Substantia nigra (tissue), 51 donors: ENCODE measurements at places on chromosomes 12 and 14.

DNA sequence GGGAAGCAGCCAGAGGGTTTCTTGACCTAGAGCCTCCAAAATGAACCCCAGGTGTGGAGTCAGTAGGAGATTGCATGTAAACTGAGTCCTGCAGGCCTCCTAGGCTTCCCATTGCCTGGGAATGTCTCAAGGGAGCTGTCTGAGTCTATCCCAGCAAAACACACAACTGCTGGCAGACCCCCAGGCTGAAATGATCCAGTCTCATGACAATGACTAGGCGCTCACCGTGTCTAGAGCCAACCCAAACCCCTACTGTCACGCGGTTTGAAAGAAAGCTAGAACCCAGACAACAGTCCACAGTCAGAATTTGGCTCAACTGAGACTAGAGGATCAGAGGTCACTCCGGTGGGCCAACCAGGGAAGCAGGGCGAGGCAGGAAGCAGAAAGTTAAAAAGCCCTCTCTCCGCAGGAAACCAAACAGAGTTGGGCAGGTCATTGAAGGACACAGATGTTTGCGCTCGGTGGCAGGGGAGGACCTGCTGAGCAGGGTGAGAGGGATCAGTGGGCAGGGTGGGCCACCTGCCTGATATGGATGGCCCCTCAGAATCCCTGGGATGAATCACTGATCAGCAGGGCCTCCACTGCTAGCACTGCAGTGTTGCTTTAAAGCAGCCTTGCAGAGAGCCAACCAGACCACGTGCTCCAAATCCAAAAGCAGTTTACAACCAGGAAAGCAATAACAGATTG is 23.8 kb downstream of the ACTN1 start:
- no peak for DNase-seq

- peak; percentile 53 for DNase-seq
These were observed 58.7 kb downstream of the SSH1 start for GRCh38 chr12:108798551-108799221.

GRCh38 chr14:22505309-22505696 is 83.7 kb downstream of the DAD1 start:
- DNase-seq = no peak

DNA sequence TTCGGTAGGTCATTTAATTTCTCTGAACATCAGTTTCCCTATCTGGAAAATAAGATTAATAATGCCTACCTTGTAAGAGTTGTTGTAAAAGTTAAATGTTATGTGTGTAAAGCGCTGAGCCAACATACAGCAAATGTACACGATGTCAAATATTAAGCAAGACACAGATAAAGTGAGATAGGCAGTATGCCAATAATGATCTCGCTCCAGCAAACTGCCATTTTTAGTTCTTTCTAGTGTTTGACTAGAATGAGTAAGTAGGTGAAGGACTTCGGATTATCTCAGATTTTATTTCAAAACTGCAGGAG is 840 bp downstream of the DHRS7 start:
- DNase-seq = no peak

DNA sequence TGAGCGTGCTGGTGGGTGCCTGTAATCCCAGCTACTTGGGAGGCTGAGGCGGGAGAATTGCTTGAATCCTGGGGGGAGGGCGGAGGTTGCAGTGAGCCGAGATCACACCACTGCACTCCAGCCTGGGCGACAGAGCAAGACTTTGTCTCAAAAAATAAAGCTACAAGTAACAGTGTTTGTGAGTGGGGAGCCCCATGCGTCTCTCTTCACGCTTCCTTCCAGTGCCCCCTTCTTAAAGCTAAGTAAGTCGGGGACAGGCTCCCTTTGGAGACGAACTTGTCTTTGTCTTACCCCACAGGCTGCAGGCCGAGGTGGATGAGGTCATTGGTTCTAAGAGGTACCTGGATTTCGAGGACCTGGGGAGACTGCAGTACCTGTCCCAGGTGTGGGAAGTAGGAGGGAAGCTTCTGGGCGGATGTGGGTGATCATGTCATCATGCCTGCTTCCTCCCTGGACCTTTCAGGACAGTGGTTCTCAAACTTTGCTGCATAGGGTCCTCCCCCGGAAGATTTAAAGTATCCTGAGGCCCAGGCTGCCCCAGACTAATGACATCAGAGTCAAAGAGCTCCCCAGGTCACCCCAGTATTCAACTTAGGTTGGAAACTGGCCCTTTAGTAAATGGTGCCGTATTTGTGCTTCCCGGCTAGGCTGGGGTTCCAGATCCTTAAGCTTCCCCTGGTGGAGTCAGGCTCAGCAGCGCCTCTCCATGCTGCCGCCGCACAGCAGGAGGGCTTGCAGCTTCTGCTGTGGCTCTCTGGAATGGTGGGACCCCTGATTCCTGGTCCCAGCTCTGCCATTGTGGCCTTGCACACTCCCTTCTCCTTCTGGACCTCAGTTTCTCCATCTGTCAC is 37.1 kb downstream of the CYP46A1 start:
- DNase-seq = no peak

DNA sequence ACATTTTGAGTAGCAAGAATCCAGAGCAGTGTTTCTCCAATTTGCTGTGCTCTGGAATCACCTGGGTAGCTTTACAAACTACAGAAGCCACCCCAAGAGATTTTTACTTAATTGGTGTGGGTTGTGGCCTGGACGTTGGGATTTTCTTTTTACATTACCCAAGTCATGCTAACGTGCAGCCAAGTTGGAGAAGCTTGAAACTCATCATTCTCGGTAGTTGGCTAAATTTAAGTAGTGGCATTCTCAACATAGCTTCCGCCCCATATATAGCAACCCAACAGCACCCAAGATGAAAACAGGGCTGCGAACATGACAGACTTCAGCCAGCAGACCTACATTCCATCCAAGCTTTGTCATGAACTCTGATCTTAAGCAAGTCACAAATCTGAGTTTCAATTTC is 25.0 kb downstream of the DAD1 start:
- DNase-seq = no peak

DNA sequence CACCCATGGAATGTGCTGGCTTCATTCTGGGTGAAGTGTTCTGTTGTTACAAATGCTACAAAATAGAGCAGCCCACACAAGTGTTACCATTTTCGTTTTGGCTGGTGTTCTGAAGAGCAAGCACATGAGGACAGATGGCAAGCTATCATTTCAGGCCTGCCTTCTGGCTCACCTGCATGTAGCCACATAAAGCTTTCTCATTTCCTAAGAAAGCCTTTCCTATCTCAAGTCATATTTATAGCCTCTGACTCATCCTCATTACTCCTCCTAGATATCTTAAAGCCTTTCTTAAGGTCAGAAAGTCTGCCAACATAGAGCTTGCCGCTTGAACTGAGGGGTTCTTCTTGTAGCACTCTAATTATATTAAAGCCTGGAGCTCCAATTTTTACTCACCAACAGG is 89.0 kb downstream of the PTPRR start:
- no peak for DNase-seq

GRCh38 chr12:92038476-92038875 is 107.2 kb downstream of the BTG1 start:
- DNase-seq = no peak

DNA sequence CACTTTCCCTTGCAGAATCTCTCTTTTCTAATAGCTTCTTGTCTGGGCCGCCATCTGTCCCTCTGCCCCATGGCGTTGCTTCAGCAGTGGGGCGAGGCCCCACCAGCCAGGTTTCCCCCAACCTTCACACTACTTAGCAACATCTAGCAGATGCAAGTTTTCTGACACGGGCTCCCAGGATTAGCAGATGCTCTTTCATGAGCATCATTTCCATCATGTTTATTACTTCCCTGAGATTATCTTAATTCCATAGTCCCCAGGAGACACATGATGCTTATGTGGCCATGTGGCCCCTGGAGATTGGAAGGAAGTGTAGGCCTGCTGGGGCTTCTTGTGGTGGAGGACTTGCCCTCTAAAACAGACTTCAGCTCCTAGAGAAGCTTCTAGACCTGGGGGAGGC is 102.0 kb upstream of the MYL2 start:
- no peak for DNase-seq

GRCh38 chr12:3380200-3381043 is 110.6 kb upstream of the PRMT8 start:
- DNase-seq = no peak

DNA sequence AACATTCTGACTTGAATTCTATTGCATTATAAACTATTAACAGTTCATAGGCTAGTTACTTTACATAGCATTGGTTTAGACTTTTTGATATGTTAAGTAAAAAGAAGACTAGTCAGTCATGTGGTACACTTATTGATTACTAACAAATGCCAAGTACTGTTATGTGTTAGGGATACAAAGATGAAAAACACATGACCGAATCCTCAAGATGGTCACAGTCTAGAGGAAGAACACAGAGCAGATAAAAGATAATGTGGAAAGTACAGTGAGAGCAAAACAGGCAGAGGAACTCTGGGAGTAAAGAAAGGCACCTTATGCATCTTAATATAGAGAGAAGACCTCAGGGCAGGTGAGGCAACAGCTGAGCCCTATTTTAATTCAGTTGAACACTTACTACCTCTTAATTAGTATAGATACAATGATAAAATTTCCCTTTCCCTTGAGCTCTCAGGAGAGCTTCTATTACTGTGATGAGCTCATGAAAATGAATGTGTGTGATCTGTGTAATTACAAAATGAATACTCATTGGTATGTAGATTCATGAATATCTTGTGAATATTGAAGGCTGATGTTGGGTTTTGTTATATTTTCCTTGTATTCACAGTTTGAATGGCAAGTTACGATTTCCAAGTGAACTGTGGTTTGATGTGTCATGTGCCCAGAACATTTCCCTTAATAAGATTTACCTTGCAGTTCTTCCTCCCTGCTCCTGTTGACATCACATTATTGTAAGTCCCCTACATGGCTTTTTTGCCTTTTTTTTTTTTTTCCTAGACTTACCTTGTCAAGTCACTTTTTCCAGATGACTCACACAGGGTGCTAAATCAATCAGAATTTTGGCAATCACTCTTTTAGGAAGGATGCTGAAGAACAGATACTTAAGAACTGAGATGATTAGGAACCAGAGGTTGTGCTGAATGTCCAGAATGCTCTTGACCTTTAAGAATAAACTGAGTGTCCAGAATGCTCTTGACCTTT is 29.5 kb upstream of the MSRB3 start:
- no peak for DNase-seq

DNA sequence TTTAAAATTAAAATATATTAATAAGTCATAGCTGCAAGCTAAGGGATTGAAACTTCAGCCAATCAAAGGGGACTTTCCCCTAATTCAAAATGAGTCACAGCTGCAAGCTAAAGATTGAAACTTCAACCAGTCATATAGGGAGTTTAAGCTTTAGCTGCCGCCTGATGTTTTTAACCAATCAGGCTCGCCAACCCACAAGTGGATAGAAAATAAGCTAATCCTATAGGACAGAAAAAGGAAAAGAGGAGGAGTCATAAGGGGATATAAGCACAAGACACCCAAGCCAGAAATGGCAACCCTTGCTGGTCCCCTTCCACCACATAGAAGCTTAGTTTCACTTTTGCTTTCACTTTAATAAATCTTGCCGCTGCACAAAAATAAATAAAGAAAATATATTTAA is 1154.6 kb downstream of the GALC start:
- DNase-seq = no peak

- no peak for DNase-seq
These were observed 493.9 kb upstream of the TBX3 start for GRCh38 chr12:115177899-115178298.

GRCh38 chr12:68804657-68805591 is 3.1 kb upstream of the MDM2 start:
- no peak for DNase-seq

- DNase-seq = peak; percentile 92
These were observed at the start of the genes DMAC2L and L2HGDH for GRCh38 chr14:50311972-50312733. TSS of gene DMAC2L (plus strand) at chr14:50312324. CDS start at chr14:50321488, 9,164 bp downstream. TSS of gene L2HGDH (minus strand) at chr14:50312229. CDS start at chr14:50312150, 79 bp downstream.

DNA sequence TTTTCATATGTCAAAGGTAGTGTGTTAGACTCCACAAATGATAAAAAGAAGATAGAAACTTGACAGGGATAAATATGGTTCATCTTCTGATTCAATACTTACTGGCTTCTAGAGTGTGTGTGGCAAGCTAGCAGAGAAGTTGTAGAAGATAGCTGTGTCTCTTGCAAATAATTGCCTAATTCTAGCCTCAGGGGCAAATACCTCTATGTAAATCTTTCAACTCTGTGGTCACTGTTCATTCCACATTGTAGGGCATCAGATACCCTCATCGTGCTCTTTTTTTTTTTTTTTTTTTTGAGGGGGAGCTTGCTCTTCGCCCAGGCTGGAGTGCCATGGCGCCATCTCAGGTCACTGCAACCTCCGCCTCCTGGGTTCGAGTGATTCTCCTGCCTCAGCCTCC is 1.7 kb downstream of the OLR1 start:
- no peak for DNase-seq

- no peak for DNase-seq
These were observed 31.1 kb upstream of the TMX1 start for GRCh38 chr14:51208982-51209381.

DNA sequence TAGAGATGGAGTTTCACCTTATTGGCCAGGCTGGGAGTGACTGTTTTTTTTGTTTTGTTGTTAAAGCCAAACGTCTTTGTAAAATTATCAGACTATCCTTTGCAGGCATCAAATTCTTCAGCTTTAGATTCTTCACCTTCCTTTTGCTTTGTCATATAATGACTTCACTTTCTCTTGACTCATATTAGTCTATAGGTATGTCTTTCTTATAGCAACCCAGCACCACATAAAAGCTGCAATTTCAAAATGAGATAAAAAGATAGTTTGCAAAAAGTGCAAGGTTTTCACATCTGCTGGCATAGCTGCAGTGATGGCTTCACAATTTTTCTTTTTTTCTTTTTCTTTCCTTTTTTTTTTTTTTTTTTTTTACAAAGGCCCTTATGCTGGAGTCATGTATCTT is 39.2 kb downstream of the COX16 start:
- DNase-seq = no peak
